ENCODE measurements at places on chromosomes 3 and 15.

- no peak for DNase-seq
These were observed 103.0 kb downstream of the MYLK start for GRCh38 chr3:123781138-123781537.

- no peak for DNase-seq
These were observed 796.6 kb upstream of the GBE1 start for GRCh38 chr3:82558081-82558480.

GRCh38 chr15:101067660-101068522, 148.7 kb downstream of the LRRK1 start:
- DNase-seq: no peak

- no peak for DNase-seq
These were observed 50.0 kb downstream of the ITPR1 start for GRCh38 chr3:4543110-4543509.

- DNase-seq: no peak
These were observed 39.6 kb downstream of the HGD start for GRCh38 chr3:120642368-120642948.

- no peak for DNase-seq
These were observed 68.2 kb upstream of the SMAD3 start for GRCh38 chr15:66997212-66997611.

GRCh38 chr3:117874028-117874690, 1160.5 kb downstream of the IGSF11 start:
- DNase-seq: no peak

DNA sequence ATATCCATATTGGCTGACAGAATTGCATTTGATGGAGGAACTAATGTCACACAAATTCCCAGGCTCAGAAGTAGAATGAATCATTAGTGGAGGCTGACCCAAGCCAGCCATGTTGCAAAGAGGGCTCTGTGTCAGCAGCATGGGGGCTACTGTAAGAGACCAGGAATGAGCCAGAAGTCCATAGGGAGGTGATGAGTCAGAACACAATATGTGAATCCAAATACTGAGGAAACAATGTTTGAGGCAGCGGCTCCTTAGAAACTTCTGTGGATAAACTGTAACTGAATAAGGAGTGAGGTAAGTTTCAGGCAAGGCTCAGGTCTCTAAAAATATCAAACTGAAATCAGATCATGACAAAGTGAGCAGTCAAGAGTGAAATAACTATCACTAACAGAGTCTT, 170.7 kb downstream of the WDR72 start:
- no peak for DNase-seq

DNA sequence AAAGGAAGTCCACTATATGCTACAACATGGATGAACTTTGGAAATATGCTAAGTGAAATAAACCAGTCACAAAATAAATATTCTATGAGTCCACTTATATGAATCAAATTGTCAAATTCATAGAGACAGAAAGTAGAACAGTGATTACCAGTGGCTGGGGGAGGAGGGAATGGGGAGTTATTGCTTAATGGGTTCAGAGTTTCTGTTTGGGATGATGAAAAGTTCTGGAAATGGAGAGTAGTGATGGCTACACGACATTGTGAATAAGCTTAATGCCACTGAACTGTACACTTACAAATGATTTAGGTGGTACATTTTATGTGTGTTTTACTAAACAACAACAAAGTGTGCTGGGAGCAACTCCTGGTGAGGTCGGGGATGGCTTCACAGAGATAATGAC, 38.1 kb downstream of the HOMER2 start:
- no peak for DNase-seq

DNA sequence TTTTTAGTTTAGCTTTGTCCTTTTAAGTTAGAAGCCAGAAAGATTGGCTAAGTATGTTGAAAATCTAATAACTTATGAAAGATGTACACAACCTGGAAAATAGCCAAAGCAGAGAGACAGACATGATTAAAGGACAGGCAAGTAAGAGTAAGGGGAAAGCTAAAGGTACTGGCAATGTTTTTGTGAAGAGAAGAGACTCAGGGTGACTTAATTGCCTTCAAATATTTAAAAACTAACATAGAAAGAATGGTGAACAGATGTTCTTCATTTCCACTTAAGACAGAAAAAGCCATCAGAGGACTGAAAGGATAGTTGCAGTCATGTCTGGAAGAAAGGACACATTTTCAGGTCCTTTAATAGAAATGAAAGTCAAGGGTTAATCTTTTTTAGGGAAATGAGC, 68.8 kb downstream of the ZNF385D start:
- no peak for DNase-seq

DNA sequence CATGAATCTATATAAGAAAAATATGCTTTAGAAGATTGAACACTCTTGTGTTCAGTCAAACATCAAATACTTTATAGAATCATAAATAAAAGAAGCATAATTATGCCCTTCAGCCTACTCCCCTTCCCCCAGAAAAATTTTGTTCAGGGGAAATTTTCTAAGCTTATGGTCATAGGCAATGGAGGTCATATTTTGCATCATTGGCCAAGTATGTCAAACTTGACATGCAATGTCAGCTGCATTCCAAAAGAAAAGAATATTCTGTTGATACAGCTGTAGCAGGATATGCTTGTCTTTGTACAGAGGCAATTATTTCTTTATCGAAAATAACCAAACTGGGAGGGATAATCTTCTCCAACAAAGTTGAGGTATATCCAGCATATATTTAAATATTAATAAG, 328.2 kb downstream of the ZIC1 start:
- DNase-seq: no peak

DNA sequence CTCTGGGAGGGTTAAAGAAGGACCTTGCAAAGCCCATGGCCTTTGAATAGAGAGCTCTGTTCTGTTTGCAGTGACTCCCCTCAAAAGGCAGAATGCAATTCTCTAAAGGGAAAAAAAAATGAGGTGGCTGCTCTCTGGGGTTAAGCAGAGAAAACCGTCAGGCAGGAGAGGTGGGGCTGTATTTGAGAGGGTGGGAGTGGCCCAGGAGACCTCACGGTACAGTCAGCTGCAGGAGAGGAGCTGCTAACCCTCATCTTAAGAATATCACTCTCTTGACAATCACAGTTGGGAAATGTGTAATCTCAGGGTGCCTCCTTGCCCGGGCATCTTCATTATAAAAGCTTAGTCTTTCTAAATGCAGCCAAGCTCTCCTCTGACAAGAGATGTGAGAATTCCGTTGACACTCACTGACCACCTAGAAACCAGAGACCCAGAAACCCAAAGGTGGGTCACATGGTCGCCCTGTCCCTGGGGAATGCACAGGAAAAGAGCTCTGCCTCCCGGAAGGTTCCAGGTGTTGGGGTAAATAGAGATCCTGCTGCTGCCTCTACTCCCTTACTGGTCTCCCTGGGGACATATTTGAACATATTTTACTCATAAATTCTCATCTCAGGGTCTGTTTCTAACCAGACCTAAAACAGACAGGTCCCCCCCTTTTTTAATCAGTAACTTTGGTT, 159.1 kb upstream of the CTDSPL start:
- no peak for DNase-seq

DNA sequence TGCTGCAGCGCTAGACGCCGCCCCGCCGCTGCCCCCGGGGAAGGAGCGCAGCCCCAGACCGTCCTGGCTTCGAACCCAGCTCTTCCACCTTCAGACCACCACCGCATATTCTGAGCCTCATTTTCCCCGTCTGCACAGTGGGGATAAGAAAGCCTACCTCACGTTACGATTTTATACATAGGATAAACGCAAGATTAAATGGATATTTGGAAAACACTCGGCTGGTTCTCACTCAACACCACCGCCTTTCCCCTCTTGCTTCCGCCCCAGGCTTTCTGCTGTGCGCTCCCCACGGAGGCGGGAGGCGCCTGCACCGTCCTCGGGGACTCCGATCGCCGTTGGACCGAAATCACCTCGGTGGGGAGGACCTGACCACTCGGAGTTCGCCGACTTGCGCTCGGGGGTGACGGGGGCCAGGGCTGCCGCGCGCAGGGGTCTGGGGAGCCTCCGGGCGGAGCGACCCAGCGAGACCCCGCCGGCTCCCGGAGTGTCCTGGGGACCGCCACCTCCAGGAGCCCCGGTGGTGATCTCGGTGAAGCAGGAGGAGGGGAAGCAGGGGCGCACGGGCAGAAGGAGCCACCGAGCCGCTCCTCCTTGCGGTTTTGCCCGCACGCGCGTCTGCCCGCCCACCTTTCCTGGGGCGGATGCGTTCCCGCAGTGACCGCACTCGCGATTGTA, 4.0 kb downstream of the FBXL22 start:
- no peak for DNase-seq

- DNase-seq: no peak
These were observed 31.0 kb downstream of the P3H2 start for GRCh38 chr3:190089711-190090110.

DNA sequence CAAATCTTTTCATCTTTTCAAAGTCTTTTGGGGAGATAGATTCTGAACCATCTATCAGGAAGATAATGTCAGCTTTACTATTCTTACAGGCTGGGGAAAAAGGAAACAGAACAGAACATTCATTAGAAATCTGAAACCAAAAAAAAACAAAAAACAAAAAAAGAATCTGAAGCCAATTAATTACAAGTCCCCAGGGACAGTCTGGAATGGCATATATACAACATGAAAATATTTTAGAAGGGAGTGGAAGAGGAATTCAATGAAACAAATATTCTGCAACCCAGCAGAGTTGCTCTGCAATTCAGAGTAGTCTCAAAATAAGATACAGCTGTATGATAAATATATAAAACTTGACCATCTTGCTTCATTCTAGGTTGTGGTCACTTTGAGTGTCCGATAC, 41.7 kb upstream of the CAPN7 start:
- DNase-seq: no peak

- DNase-seq: no peak
These were observed 37.3 kb upstream of the PDE8A start for GRCh38 chr15:84944311-84944710.

DNA sequence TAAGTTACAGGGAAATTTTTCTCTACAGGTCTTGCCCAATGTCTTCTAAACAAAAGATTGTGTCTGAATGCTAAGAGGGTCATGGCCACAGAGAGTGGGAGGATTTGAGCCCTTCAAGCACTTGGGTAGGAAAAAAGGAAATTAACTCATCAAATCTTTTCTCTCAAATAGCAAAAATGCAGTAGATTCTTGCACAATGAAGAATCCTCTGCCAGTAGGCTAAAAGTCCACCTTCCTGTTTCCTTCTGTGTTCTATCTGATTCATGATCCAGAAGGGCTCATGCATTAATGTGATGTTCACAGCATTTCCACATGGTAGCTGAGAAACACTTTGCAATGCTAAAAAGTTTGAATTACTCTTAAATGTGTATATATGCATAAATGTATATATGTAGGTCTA, 177.1 kb downstream of the CD47 start:
- no peak for DNase-seq

GRCh38 chr15:69026355-69026754, 11.9 kb downstream of the NOX5 start:
- no peak for DNase-seq

GRCh38 chr3:130737622-130738021, 9.0 kb downstream of the PIK3R4 start:
- no peak for DNase-seq

GRCh38 chr15:74400313-74400860, 32.9 kb upstream of the CYP11A1 start:
- no peak for DNase-seq

GRCh38 chr3:68163062-68163461, 508.6 kb upstream of the SUCLG2 start:
- DNase-seq: no peak

- no peak for DNase-seq
These were observed 57.3 kb upstream of the SLC24A5 start for GRCh38 chr15:48063411-48063985.

DNA sequence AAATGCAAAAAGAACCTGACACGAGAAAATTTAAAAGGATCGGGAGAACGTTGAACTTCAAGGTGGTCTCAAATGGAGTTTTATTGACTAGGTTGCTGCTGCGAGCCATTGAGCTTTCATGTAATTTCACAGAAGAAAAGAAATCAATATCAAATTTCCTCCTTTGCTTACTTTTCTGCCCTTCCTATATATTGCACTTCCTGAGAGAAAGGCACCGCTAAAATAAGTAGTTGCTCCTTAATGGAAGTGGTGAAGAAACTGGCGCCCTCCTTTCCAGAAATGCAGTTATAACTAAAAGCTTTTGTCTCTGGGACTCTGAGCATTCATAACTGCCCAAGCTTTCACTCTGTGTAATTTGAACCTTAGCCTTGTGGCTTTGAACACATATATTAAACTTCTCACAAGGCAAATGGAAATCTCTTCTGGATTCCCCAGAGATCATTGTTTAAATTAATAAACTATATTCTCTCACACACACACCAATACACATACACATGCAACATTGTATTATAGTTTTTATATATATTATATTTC, 13.4 kb downstream of the EID1 start:
- no peak for DNase-seq

- DNase-seq: no peak
These were observed 721 bp downstream of the CSTA start for GRCh38 chr3:122325769-122326168.

- no peak for DNase-seq
These were observed 278 bp upstream of the PDIA5 start for GRCh38 chr3:123066599-123066895.

DNA sequence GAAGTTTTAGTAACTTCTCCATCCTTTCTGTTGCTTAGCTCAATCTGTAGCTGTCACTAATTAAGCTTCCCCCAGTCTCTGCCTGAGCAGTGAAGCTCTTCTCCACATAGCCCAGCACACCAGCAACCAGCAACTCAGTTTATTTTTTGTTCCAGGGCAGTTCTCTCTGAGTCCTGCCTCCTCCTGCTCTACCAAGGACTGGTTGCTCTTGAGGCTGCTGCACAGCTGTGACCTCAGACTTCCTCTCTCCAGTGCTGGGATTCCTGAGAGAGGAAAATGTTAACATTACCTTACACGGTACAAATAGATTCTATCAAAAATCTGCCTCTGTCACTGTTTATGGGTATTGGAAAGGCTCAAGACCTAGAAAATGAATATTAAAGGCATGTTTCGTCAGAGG, 294.7 kb downstream of the OXSM start:
- DNase-seq: no peak

DNA sequence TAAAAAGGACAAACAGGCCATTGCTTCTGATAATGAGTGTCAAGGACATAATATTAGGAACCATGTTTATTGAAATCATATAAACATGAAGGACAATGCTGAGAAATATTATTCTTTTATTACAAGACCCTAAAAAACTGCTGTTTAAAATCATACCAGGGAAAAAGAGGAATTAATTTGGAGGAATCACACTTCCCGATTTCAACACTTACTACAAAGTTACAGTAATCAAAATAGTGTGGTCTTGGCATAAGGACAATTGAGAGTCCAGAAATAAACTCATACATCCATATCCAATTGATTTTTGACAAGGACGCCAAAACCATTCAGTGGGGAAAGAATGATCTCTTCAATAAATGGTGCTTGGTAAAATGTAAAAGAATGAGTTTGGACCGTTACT, 13.0 kb downstream of the CYP1A1 start:
- no peak for DNase-seq

GRCh38 chr3:31227131-31227562, 305.6 kb upstream of the STT3B start:
- DNase-seq: no peak

DNA sequence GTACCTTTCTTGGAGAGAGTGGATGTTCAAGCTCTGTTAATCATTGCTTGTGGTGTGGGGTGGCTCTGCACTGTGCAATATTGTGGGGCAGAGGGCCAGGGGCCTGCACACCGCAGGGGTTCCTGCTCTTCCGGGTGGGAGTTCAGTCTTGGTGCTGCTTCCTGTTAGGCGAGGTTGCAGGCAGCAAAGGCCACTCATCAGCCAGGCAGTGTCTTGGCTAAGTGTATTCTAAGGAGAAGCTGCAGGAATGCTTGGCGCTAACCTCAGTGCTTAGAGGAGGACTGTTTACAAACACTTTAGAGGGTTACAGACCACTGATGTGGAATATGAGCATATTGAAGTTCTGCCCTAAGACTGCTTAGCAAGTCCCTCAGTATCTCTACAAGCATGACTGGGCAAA, 81.7 kb downstream of the CEP63 start:
- no peak for DNase-seq
